ENCODE measurements at places on chromosomes 7 and 10.

GRCh38 chr10:3499120-3499519 is 285.9 kb downstream of the KLF6 start:
- no peak for DNase-seq

DNA sequence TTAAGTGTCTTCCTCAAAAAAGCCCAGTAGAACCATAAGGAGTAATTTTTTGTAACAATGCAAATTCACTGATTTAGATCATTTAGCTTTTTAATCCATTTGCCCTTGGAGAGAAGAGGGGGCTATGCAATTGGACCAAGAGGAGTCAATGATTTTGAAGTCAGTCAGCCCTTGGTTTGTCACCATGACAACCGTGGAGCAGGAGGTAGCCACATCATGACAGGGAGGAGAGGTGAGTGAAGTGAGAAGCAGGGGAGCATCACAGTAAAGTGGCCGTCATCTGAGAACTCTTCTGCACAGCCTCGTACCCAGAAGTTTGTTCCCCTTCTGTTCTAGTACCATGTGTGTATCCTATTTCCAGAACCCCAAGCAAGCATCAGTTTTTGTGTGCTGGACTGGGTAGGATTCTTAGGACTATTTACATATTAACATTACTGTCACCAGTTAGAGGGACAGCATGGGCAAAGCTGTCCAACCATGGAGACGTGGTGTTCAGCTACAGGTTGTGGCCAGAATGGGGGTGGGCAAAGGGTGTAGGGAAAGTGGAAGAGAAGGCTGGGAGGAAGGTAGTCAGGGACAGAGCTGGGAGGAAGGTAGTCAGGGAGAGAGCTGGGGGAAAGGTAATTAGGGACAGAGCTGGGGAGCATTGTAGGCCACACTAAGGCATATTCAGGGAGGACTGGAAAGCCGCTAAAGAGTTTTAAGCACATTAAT is 13.1 kb downstream of the UBE3C start:
- DNase-seq = no peak

- DNase-seq = no peak
Observed at GRCh38 chr7:42278344-42278743, 41.3 kb upstream of the GLI3 start.

DNA sequence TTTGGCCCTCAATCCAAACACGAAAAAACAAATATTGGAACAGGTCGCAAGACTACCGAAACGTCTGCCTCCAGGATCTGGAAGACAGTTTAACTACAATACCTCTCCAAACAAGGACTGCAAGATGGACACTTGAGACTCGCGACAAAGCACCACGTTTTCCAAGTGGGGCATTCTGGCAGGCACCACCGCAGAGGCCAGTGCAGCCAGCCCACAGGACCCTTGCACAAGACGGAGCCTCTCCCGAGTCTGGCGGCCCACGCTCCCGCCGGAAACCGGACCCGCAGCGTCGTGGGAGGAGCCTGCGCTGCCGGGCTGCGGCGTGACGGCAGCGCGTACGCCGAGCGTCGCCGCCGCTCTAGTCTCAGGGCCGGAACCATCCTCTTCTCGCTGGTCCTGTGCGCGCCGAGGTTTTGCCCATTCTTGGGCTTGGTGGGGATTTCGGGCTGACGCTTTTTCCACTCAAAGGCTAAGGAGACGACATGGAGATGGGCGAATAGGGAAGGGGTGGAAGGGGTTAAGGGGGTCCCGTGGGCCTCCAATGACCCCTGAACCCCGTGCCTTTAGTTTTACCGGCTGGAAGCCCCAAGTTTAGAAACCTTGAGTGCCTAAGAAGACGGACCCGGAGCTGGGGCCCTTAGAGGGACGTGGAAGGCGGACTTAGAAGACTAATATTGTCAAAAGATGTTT is at the start of gene ORC5:
TSS of gene ORC5 (minus strand) at position 283 of the 690 bp plus-strand sequence. CDS start at position 174, 109 bp downstream.
- peak; percentile 77 for DNase-seq

DNA sequence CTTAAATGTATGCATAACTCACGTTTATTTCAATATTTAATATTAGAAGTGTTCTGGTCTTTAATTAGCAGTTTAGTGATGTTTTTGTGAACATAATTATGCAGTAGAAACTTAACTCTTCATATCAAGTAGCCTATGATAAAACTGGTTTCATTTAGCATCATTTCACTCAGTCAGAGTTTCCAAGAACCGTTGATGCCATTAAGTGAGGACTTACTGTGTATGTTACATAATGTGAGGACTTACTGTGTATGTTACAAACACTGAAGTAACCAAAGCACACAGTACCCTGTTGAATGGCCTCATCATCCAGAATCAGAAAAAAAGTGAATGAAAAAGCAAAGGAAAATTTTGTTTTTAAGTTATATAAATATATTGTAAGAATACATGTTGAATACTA is 32.9 kb upstream of the PBLD start:
- DNase-seq = no peak

GRCh38 chr10:110802551-110803238 is 69.0 kb upstream of the PDCD4 start:
- DNase-seq = no peak

DNA sequence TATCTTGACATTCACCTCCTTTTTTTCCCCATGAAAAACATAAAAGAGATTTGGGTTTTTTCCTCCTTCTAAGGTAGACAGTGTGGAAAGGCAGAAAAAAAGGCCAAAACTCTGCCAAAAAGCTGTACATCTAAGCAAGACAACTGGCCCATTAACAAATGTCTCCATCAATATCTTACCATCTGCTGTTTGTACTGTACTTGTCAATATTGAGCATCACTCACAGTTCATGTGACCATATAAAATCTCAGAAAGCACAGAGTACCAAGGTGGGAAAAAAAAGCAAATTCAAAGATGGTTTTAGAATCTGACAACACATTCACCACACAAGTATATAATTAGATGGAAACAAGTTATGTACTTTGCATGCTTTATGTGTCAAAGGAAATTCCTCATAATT is 52.6 kb downstream of the CACNA2D1 start:
- no peak for DNase-seq

- DNase-seq = no peak
Observed at GRCh38 chr10:44966816-44967509, 7.4 kb downstream of the RASSF4 start.

- DNase-seq = no peak
Observed at GRCh38 chr7:78499283-78499682, 700.7 kb downstream of the PHTF2 start.

DNA sequence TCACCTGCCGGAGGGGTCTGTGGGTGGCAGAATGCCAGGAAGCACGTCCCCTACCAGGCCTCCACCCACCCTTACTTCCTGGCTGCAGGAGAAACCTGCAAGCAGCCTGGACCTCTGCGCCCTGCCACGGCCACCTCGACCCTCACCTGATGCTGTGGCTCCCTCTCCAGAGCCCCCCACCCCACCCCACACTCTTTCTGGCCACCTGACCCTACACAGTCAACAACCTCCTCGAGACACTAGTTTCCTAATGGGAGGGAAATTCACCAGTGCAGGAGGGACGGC is 91.3 kb downstream of the PRKAG2 start:
- DNase-seq = no peak

DNA sequence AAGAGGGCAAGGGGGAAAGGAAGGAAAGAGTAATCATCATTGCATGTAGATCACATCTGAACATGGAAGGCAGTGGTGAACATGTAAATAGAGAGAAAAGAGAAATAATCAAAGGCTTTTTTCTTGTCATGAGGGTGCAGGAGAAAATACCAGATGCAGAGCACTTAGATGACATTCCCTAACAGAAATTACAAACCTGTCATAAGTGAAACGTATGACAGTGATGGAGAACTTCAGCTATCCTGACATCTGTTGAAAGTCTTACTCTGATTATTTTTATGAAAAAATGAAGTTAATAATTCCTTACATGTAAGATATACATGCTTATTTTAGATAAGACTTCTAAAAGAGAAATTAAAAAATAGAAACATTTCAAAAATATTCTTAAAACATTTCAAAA is 54.7 kb downstream of the BRAF start:
- no peak for DNase-seq

DNA sequence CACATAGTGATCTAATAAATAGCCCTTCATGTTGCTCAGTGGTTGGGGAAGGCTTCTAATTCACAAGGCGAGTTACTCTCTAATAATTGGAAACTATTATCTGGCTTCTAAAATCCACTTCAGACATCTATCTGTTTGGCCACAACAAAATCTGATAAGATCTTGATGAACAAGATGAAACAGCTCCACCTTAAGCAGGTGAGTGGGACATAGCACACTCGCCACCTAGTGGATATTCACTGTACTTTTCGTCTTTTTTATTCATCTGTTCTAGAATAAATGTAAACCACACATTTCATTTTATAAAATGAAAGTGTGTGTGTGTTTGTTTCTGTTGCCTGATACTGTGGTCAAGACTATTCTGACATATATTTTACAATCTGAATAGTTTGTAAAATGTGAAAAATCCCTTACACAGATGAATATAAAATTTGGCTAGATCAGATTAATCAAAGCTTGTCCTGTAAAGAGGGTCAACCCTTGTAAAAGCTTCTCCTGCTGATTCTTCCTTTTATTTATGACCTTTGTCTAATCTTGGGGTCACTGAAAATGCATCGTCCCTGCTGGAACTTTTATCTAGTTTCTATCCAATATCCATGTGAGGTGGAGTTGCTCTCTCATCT is 26.5 kb upstream of the CNTNAP2 start:
- no peak for DNase-seq

DNA sequence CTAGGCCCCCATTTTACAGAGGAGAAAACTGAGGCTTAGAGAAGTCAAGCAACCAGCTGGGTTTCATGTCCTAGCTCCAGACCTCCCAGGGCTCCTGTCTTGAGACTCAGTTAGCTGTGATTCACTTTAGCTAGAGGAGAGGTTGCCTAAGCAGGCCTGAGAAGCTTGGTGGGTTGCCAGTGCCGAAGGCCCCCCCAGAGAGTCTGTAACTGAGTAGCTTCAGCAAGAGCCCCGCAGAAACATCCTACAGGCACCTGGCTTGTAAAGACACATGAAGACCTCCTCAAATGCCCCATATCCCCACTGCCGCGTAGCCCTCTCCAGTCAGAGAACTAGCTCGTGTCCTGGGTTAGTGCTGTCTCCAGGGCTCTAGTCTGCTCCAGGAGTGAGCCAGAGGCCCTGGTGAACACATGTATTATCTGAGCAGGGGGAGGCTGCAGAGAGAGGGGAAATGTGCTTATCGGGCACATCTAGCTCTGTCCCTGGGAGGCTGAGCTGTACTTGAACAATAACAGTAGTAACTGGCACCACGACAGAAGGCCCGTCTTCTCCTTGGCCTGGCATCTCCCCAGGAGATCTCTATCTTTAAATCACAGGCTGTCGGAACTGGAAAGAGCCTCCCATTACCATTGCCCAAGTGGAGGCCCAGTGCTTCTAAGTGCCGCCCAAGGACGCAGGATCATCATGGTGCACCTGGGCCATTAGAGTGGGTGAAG is 28.9 kb downstream of the UNC5B start:
- no peak for DNase-seq

- no peak for DNase-seq
Observed at GRCh38 chr10:10828623-10829022, 189.0 kb upstream of the CELF2 start.

GRCh38 chr7:44767134-44767911 is 18.7 kb downstream of the ZMIZ2 start:
- DNase-seq = no peak

DNA sequence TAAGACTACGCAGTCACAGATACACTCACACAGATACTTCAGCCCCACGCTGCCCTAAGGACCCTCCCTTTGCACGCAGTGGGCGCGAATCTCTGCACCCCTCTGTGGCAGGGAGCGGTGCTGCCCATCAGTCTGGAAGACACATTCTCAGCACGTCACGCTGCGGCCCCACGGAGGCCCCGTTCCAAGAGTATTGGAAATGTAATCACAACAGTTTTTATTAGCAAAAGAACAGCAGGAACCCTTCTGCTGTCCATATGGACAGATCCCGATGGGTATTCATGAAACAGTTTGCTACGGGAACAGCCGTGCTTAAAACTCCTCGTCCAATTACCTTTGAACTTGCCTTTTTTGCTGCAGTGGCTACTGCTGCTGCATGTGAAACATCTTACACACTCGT is 131.0 kb downstream of the RPS24 start:
- DNase-seq = no peak

DNA sequence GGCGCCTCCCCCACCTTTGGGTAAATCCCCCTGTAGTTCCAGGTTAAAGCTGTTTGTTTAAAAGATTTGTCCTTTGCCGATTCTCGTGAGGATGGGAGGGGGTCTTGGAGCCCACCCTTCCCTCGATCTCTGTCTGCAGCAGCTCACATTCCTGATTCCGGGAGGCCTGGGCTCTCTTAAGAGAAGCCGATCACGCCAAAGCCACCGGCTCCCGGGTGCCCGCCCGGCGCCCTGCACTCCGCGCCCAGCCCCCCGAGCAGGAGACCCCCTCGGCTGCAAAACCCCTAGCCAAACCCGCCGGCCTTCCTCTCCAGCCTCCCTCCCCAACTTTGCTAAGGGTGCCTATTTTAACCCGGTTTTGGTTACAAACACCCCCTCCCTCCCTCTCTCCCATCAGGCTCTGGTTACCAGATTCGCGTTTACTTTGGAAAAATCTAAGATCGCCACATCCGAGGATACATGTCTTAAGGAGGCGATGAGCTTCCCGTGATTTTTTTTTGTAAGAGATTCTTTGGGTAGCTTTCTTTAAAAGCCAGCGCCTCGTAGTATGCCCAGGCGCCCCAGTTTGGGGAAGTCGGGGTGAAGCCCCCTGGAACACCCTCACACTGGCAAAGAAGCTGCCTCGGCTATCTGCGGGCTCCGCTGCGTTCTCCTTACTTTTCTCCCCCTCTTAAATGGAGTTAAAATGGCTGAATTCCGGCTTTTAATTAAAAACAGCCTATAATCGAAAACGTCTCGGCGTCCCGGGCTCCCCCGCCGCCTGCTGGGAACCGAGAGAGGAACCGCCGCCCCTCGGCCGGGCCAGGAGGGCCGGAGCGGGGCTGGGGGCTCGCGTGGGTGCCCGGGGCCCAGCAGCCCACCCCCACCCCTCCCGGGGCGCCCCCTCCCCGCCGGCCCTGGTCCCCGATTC is 983 bp downstream of the TNRC18 start:
- DNase-seq = no peak

DNA sequence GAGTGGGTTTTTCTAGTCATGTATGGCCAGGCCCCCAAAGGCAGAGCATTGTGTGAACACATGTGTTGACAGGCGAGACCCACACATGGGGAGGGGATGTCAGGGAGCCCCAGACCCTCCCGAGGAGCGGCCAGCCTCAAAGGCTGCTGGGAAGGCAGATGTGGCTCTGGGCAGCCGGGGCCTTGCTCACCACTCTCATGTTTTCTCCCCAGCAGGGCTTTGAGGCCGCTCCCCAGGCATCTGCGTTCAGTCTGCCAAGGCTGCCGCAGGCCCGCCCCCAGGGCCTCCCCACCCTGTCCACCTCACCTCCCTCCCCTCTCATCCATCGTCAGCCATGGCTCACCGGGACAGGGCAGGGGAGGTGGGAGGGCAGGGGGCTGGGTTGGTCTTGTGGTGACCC is 16.6 kb upstream of the VSIR start:
- DNase-seq = no peak
